Activated T-helper 1 cell treated with Interleukin-2 at 50 U/mL for 16 hours (primary cell): ENCODE measurements at places on chromosomes 6 and 20.

- DNase-seq: peak; percentile 37
Observed at GRCh38 chr6:149060300-149060984, 257.1 kb upstream of the TAB2 start.

- DNase-seq: peak; percentile 64
Observed at GRCh38 chr6:135183532-135184440, 2.7 kb downstream of the MYB start.

DNA sequence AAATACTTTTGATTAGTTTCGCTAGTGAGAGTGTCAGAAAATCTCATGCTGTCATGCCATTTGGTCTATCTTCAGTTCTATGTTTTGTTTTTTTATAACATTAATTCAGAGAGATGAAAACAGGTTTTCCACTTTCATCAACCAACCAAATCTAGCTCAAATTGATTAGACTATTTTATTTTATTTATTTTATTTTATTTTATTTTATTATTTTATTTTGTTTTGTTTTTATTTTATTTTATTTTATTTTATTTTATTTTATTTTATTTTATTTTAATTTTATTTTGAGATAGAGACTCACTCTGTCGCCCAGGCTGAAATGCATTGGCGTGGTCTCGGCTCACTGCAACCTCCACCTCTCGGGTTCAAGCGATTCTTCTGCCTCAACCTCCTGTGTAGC lies 1391.0 kb upstream of the ADGRB3 start:
- no peak for DNase-seq

DNA sequence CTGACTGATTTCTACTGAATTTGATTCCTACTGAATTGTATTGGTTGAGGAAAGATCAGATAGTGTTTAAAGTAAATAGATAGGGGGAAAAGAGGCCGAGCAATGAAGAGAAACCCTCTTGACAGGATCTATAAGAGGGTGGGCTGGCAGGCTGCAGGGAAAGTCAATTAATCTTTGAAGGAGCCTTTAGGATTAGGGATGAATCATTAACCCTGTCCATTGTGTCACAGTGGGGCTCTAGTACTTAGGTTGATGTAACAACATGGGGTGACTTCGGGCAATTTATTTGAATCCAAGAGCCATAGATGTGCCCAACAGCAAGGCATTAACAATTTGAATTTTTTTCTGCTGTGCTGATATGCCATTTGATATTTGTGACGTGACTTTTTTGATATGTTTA lies 7.5 kb downstream of the RFX6 start:
- DNase-seq: no peak

GRCh38 chr6:7341989-7342742 lies 29.2 kb upstream of the SSR1 start:
- DNase-seq: no peak

DNA sequence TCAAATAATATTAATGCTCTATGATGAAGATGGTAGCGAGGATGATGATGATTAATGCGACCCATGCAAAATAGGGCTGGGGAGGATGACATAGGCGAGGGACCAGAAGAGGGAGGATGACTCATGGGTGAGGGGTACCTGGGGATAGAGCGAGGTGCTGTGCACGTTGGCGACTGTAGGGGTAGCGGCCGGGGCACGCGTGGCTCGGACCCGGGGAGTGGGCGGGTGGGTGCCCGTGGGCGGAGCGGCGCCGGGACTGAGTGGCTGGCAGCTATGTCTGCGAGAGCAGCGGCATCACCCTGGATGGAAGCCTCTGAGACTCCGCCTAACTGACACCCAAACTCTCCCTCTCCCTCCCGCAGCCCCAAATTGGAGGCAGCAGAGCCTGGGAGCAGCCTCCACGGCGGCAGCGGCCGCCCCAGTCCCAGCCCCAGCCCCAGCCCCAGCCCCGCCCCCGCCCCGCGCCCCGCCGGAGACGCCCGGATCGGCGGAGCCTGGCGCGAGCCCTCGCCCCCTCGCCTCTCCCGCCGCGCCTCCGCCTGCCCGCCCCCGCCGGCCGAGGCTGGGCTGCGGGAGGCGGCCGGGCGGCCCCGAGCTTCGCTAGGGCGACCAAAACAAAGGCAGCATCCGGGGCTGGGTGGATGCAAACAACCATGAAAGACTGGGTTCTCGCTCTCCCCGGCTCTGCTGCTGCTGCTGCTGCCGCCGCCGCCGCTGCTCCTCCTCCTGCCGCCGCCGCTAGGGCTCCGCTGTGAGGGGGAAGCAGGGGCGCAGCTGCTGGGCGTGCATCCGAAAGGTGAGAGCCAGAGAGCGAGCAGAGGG lies at the start of gene RIMS1:
Gene RIMS1 (plus strand): TSS at position 367 of the 822 bp plus-strand sequence. CDS start 474 bp downstream, outside the sequence.
- DNase-seq: no peak
